NCI-H2081 treated with DMSO at 0.1 percent for 48 hours (cell line): ENCODE measurements at places on chromosomes 11 and 22.

DNA sequence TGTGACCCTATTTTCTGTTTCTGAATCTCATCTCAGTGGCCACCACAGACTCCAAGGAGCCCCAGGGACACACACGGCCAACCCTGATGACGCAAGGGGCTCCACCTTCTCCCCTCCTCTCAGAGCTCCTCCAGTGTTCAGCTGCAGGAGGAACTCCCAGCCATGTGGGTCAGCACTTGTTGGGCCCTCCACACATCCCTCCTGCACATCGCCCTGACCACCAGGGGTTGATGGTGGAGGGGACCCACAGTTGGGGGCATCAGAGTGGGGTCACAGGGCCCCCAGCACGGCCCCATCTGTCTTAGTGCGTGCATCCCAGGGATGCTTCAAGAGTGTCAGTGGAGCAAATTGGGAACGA, 499.6 kb downstream of the BRD1 start:
- DNase-seq, result no peak

DNA sequence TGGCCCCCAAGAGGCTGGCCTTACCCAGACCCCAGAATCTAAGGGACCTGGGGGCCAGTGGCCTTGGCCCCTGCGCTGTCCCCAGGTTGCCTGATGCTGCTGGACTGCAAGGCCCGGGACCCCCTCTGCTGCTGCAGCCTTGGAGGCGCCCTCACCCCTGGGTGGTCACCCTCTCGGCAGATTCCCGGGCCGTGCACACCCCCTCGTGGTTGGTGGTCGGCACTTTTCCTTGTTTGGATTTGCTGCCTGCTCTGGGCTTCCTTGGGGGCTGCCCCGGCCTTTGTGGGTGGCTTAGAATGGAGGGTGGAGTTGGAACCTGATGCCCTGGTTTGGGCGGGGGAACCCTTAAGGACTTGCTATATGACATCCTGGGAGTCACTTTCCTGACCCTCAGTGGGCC, 5.3 kb downstream of the RIN1 start:
- no peak for DNase-seq

GRCh38 chr22:43570531-43571165, 158.8 kb downstream of the MPPED1 start:
- DNase-seq, result no peak

- no peak for DNase-seq
Measured at GRCh38 chr11:86720546-86720945, 48.1 kb upstream of the ME3 start.

- no peak for DNase-seq
Measured at GRCh38 chr22:30867746-30868662, 100.6 kb downstream of the MORC2 start.
